Activated CD8-positive, alpha-beta memory T cell treated with anti-CD3 and anti-CD28 coated beads for 1 hour (primary cell): ENCODE measurements at places on chromosomes 7 and 10.

- DNase-seq: no peak
Measured at GRCh38 chr7:90903841-90904240, 307.7 kb downstream of the CDK14 start.

GRCh38 chr7:122412883-122413282 lies 108.3 kb upstream of the FEZF1 start:
- DNase-seq: no peak

DNA sequence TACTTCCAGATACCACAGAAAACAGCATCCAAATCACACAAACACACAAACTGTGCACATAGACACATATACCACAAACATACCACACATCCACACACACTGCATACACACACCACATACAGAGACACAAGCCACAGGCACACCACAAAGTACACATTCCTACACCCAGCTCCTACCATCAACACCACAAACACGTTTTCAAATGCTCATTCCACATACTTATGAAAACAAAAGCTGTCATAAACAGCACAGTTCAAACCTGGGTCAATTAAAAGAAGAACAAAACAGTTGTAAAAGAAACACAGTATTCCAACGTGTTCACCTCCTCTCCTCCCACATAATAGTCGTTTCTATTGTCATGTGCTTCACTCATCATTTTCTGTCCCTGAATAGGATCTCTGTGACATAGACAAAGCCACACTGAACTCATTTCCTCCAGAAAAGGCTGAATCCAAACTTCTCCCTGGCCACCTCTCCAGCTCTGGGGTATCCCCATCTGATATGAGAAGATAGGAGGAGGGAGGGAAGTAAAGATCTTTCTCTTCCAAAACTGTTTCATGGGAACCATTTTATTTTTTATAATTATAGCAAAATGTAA lies 89.2 kb downstream of the CXCL12 start:
- no peak for DNase-seq

DNA sequence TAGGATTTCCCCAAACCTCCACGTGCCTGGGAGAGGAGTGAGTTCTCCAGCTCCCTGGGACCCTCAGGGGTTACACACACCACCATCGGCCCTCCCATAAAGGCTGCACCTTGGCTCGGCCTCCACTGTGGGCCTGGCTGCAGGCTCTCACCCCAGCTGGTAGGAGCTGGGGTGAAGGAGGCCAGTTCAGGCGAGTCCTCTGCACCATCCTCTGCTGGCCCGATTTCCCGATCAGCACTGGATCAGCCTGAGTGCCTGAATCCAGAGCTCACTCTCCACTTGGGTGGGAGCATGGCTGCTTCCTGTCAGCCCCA lies 115.1 kb upstream of the RET start:
- DNase-seq: no peak

DNA sequence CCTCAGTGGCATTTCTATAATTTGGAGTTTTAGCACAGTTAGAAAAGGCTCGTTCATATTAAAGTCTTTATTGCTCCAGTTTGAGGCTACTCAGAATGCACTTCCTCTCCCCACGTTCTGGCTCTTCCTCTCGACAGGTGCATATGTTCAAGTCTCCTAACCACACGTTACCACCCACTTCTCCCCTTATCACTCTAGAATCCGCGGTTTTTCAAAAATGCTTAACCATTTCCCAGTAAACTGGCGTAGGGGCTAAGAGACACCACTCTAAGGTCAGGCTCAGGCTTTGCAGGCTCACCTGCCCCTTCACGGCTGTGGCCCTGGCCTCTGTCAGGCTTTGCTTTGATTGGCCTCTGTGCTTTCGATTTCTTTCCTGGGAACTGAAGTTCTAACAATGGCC lies 383.6 kb downstream of the GLRX3 start:
- DNase-seq: no peak

DNA sequence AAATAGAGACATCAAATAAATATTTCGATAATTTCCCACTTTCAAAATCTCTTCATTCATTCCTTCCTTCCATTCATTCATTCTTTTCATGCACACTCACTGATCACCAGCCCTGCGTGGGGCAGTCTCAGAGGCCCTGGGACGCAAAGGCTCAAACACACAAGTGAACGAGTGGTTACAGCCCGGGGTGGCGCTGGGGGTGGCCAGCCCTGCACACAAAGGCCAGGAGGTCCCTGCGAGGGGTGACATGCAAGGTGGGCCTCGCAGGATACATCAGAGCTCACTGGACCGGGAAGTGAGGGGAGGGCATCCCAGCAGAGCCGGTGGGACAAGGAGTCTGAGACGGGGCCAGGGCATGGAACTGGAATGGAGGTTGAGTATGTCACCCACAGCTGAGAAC lies 29.9 kb upstream of the TTYH3 start:
- no peak for DNase-seq

DNA sequence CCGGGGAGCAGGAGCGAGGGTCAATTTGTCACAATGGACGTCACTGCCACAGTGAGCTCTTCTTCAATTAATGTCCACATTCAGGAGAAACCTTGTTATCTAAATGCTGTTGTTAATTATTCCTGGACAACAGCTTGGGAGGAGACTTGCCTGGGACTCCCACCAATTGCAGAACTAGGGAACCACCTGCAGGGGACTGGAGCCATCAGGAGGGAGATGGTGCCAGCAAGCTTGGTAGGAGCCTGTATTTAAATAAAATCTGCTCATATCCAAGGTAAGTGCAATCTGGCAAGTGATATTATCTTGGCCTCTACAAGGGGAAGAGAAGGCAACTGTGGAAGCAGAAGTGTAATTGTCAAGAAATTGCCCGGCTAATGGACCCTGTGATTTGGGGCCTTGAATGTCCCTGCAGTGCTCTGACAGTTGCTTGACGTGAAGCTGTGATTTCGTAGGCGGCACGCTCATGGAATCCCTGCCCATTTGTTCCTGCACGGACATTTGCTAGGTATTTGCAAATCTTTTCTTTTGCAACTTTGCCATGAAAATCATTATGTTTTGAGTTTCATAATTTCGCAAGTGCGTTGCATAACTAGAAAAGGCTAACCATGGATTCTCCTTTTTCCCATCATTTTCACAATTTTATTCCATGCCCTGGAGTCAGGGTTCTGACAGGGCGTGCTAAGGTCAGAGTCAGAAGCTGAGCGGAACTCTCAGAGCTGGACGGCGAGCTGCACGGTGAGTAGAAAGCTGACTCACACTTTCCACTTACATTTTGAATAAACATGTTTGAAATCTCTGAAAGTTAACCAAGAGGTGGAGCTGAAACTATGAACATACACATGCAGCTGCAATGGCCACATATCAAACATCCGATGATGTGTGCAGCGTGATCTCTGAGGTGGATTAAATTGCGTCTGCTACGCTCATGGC lies 84.9 kb upstream of the TCERG1L start:
- no peak for DNase-seq

DNA sequence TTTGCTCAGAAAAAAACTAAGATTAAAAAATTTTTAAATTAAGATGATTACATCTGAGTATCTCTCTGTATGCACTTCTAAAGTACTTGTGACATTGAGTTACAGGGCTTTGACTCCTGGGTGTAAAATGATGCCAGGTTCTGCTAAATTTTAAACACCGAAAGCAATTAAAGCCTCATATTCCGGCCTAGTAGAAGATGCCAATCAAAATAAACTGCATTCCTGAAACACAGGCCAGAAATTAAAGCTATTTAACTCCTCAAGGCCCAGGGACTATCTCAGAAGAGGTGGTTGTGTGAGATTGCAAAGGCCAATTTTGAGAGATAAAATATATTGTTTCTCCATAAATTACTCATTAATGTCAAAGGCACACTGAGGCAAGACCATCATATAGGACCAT lies 388.3 kb downstream of the KIF20B start:
- no peak for DNase-seq

DNA sequence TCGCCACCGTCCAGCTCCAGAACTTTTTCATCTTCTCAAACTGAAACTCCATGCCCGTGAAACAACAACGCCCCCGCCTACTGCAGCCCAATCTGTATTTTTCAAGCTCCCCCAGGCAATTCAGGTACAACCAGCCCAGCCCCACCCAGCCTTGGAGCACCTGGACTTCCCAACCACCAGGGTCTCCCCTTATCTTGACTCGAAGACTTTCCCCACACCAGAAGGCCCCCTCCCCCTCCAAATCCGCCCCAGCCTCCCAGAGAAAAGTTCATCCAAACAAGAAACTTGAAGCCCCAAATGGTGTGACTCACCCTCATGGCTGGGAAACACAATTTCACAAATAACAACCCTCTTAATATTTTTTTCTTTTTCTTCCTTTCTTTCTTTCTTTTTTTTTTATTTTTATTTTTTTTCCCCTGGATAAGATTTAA lies 10.6 kb downstream of the ZCCHC24 start:
- no peak for DNase-seq

DNA sequence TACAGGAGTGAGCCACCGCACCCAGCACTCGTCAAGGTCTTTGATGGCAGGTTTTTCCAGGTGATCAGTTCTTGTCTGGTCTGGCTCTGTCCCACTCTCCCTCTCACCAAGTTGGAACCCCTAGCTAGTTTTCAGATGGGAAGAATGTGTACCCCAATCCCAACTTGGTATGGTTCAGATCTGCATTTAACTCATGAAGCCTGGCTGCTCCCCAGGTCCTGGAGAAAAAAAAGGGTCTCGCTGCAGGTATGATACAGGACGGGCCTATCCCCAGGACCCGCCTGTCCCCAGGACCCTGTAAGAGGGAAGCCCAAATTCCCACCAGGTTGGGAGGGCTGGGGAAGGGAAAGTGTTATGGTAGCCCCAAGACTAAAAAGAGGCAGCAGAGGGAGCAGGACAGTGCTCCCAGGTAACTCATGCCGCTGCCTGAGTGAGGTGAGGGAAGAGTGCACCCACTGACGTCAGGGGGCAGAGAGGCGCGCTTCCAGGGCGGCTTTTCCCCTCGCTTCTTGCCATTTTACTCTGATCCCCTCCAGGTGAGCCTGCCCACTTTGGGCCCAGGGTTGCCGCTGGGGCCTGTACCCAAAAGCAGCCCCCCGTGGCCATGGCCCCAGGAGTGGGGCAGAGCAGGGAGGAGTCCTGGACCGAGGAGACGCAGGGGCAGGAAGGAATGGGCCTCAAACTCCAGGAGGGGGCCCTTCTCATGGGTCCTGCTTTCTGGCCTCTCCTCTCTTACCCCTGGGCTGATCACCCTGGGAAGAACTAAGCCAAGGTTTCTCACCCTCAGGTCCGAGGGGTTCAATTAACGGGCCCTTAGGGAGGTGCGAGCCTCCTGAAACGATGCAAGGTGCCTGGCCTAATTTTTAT lies 36.4 kb upstream of the SRRM3 start:
- DNase-seq: no peak

DNA sequence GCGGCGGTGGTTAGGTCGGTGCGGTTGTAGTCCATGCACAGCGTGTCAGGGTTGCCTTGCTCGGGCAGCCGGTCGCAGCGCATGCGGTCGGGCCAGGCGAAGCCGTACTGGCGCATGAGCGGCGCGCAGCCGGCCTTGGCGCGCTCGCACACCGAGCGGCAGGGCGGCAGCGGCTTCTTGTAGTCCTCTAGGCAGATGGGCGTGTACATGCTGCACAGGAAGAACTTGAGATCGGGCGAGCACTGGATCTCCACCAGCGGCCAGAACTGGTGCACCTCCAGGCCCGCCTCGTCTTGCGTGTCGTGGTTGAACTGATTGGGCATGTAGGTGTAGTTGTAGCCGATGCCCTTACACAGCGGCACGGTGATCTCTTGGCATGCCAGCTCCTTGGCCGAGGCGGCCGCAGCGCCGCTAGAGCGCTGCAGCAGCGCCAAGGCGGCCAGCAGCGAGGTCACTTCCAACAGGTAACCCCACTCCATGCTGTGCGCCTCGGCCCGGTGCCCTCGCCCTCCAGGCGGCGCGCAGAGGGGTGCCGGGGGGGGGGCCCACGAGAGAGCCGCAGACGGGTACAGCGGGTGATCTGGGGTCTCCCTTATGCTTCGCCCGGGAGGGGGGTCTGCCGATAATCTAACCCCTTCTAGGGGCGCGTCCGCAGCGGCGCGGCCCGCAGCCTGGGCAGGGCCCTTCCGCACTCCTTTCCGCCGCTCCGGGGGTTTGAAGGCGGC lies 983 bp downstream of the FZD8 start:
- DNase-seq: no peak

DNA sequence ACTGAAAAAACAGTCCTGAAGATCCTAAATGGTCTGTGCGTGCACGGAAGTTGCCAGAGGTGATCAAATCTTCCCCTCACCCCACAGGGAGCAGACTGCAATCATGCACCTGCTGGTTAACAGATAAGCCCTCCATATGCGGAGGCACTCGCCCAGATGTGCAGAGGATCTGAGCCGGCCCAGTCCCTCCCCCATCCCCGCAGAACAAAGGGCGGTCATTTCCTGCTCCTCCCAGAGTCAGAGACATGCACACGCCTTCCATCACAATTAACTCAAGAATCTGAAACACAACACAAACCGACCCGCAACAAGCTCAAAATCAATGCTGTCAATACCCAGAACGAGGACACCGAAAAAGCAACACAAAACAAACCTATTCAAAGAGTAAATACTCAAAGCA lies 24.2 kb downstream of the CRTAC1 start:
- DNase-seq: no peak

GRCh38 chr7:43791-44540 lies 148.4 kb upstream of the FAM20C start:
- no peak for DNase-seq

DNA sequence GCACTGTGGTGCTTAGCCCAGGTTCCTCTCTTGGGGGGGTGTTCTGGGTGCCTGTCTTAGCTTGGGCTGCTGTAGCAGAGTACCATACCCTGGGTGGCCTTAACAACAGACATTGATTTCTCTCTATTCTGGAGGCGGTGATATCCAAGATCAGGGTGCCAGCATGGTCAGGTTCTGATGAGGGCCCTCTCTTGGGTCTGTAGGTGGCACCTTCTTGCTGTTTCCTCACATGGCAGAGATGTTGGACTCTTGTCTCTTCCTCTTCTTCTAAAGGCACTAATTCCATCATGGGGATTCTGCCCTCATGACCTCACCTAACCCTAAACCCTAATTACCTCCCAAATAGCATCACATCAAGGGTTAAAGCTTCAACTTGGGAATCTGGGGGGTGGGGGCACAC lies 19.9 kb upstream of the CRHR2 start:
- no peak for DNase-seq

GRCh38 chr10:68208424-68209042 lies 23.4 kb downstream of the ATOH7 start:
- DNase-seq: no peak

GRCh38 chr7:79934727-79935126 lies 199.9 kb upstream of the GNAI1 start:
- DNase-seq: no peak
